ENCODE measurements at places on chromosomes 1 and 21.

- DNase-seq: no peak
Observed at GRCh38 chr1:67919274-67920072, 86.2 kb upstream of the GNG12 start.

GRCh38 chr1:163820766-163821165 is 499.0 kb downstream of the NUF2 start:
- DNase-seq: no peak

DNA sequence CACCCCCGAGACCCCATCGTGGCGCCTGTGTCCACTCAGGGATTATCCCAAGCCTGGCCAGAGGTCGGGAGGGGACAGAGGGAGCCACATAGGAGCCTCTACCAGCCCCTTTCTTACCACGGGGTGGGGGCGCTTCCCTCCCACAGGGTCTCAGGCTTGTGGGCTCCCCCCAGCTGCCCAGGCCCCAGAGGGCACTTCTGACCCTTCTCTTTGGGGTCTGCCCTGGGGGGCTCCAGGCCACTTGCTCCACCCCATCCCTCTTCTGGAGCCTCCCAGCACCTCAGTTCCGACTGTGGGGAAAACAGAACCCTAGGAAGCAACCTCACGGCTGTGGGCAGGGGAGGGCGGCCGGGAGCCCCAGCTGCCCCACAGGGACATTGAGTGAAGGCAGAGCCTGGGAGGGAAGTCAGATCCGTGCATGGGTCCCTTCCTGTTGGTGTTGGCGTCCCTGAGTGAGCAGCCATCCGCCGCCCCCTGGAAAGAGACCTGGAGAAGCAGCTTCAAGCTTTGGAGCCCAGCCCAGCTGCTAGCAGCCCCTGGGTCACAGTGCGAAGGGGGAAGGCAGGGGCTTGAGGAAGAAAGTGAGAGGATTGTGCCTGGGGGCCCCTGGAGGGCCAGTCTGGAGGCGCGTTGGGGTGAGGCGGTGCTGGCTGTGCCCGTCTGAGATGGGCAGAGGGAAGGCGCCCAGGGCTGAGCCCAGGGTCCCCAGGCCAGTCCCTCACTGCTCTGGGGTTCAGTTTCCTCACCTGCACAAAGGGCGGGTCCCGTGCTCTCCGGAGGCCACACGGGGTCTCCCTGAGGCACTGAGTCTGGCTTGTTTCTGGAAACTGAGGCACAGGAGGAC is 22.1 kb downstream of the RRP1 start:
- DNase-seq: no peak

- DNase-seq: no peak
Observed at GRCh38 chr21:36208326-36209013, 51.8 kb downstream of the DOP1B start.

GRCh38 chr1:173302890-173303829 is 96.0 kb upstream of the TNFSF4 start:
- DNase-seq: no peak

DNA sequence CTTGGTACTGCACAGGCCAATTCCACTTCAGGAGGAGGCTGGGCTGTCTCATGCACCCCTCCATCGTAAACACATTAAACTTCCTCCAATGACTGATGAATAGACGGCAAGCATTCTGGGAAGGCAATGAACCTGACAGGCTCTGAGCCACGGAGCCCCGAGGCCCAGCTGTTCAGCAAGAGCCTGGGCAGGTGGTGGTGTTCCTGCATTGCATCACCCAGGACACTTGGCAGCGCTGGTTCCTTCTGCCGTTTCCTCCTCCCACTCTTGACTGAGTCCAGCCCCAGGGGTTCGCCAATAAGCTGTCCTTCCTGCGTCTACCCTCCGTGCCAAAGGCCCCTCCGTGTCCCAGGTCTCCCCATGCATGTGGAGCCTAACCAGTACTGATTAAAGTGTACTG is 109.8 kb downstream of the JAK1 start:
- DNase-seq: no peak

GRCh38 chr1:214791961-214792360 is 189.0 kb downstream of the CENPF start:
- DNase-seq: no peak

DNA sequence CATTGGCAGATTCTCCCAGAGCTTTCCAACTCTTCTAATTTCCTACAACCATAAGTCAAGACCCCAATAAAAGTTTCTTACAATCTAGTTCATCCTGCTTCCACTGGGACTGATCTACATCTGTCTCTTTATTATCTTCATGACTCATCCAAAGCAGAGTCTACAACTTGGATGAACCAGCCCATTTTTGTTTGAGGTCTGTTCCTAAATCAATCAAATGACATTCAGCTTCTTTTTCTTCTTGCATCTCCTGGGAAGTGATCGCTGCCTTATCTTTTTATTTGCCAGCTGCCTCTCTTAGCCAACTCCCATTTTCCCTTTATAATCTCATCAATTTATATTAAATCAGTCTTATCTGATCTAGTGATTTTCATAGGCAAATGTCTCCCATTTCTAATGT is 105.6 kb downstream of the ERG start:
- DNase-seq: no peak

DNA sequence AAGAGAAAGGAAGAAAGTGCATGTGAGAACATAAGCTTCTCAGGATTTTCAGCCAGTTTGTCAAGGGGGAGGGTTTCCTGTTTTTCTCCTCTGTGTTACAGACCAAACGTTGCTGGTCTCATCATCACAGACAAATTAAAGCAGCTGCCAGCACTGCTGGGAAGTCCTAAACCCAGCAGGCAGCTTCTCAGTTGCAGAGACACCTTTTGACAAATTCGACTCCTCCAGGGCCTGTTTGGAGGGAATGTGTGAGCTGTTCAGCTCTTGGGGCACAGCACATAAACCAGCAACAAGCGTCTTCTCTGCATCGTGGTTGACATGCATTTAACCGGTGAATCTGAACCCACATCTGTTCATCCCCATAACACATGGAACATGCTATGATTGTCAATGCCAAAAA is 454.6 kb upstream of the RUNX1 start:
- DNase-seq: no peak

GRCh38 chr1:83815330-83815729 is 183.6 kb downstream of the TTLL7 start:
- DNase-seq: no peak

- no peak for DNase-seq
Observed at GRCh38 chr1:226495716-226496115, 52.8 kb upstream of the STUM start.

DNA sequence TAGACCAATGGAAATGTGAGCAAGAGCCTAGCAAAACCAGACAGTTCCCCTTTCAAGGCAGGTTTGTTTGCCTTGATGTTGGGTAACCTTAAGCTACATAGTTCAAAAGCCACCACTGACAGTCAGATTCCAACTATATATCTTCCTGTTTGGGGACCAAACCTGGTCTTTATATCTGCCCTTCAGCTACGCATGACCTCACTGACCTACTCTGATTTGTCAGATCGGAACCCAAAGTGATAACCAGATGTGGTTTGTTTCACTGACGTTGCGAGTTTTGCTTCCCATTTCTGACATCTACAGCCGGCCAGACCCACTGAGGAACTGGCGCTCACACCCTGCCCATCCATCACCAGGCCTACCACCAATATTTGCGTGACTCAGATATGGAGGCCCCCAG is 361.1 kb upstream of the CHRM3 start:
- DNase-seq: no peak

GRCh38 chr1:222104694-222105392 is 363.0 kb upstream of the DUSP10 start:
- no peak for DNase-seq
